ENCODE measurements at places on chromosomes 7 and 10.

DNA sequence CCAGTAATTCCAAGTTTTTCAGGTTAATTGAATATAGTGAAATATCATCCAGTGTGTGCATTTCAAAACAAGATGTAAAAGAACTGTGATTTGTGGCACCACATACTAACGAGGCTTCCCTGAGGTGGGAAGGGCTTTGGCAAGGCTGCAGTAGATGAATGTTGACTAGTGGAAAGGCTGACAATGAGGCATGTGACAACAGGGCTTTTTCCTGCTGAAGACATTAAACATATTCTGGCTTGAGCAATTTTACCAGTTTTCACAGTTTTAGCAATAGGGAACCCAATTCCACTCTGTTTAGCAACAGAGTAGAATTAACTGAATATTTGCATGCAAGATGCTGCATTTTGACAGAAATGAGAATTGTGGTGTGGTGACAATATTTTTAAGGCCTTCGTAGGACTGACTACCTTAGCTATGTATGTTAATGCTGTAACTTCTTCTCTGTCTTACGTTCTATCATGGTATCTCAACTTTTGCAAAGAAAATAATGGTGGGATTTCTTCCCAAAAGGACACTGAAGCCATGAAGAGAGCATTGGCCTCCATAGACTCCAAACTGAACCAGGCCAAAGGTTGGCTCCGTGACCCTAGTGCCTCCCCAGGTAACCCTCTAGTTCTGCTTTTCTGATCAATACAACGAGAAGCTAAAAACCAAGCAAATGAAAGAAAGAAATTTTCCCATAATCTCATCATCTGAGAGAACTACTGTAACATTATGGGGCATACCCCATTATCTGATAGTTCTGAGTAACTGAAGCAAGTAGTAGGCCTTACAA, 68.5 kb downstream of the AP3M1 start:
- DNase-seq = no peak

DNA sequence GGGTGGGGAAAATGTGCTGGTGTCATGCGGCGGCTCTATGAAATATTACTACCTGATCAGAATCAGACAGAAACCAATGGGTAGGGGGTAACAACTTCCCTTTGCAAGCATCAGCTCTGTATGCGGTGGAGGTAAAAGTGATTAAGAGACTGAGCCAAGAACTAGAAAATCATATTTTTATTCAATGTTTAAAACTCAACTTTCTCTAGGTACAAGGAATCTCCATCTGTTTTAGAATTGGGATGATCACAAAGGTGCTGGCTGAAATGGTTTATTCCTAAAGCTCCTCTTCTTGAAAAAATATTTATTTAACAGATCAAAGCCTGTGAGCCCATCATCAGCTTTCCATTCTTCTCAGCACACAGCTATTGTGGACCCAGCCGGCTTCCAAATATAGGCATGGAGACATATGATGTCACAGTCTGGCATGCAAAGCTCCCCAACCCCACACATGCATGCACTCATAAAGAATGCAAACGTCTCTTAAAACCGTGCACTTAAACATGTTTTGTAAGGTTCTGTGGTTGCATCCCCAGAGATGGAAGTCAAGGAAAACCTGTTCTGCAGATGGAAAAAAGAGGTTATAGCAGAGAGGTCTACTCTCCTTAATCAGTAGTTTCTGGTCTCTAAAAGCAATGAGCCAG, 126.0 kb downstream of the SKIDA1 start:
- DNase-seq = no peak

DNA sequence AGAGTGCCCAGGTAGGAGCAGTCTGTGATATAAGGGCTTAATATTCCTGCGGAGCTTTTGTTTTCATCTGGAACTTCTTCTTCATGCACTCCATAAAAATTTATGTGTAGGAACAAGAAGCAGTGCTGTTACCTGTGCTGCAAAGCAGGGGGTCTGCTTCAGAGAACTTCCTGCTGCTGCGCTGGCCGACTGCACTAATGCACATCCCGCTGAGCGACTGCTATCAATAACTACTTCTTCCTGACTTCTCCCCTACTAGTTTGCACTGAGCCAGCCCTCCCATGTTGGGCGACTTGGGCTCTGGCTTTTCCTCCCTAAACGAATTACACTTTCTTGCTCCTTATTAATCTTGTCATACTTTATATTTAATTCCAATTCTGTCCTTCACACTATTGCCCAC, 150.3 kb downstream of the NEBL start:
- no peak for DNase-seq

GRCh38 chr7:96169439-96169838, 152.5 kb downstream of the SLC25A13 start:
- DNase-seq = no peak

DNA sequence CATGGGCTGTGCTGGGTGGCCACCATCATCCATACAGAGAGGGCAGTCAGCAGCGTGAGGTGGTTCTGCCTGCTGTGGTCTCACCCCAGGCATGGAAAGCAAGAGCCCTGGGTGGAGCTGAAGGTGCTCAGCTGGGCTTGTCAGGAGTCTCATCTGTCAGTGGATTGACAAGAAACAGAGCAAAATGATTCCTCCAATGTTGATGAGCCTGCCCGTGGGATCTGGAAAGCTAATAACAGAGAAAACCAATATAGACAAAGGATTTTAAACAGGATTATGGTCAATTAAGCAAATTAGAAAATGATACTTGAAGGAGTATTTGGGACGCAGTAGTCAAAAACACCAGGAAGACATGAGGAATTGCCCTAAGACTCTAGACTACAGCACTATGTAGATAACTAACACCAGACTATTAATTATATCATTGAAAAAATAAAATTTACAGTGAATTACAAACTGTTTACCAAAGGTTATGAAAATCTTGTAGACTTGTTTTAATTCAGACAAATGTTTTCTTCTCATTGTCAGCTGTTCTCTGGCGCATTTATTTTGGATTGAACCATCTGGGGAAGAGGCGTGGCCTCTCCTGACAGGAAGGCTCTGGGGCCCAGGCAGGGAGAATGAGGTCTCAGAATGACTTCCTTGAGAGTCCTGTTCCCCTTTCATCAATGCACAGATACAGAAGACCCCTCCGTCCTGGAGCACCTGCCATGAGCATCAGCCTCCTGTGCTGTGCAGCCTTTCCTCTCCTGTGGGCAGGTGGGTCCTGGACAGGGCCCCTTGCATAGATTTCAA, 211.2 kb upstream of the PRSS58 start:
- no peak for DNase-seq

- DNase-seq = no peak
Measured at GRCh38 chr10:119714484-119714816, 11.4 kb upstream of the INPP5F start.

GRCh38 chr7:140972876-140973829, 41.6 kb downstream of the MRPS33 start:
- DNase-seq = no peak

DNA sequence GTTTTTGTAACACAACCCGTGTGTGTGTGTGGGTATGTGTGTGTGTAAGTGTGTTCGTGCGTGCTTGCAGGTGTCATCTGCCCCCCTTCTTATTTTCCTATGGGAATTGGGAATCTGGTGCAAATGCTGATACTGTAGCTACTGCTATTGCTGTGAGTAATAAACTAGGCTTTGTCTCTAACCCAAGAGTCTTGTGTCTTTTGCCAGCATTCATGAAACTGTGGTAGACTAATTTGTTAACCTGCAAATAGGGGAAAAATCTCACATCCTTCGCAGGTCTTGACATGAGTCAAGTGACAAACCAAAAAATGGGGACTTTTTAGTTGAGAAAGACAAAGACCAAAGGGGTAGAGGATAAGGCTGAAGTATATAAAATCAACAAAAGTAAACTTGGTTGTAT, 57.9 kb upstream of the FAM133B start:
- peak; percentile 74 for DNase-seq

GRCh38 chr7:155962191-155962967, 150.1 kb upstream of the SHH start:
- peak; percentile 1 for DNase-seq

GRCh38 chr7:123208793-123209192, 9.0 kb upstream of the SLC13A1 start:
- no peak for DNase-seq

- DNase-seq = no peak
Measured at GRCh38 chr7:136339464-136339863, 362.3 kb upstream of the MTPN start.

DNA sequence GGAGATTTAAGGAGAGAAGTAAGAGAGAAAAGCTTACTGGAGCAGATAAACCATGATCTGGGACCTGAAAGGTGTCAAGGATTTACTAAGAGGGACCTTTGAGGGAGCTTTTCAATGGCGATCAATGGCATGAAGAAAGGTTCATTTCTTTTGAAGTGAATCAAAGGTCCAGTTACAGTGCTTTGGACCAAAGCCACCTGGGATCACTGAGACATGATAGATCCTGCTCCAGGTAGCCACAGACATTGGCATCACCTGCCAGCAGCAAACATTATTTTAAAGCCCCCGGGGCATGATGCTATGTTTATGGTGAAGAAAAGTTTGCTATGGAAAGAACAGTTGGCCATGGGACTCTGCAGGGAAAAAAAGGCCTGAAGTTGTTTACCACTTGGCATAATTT, 109.4 kb downstream of the SLC25A13 start:
- DNase-seq = no peak

GRCh38 chr10:104666106-104666505, 25.0 kb downstream of the SORCS3 start:
- DNase-seq = no peak

GRCh38 chr10:110375121-110375520, 70.4 kb upstream of the SMNDC1 start:
- no peak for DNase-seq

GRCh38 chr7:28748933-28749584, 209.1 kb downstream of the TRIL start:
- DNase-seq = no peak
